MG63 (cell line): ENCODE measurements at places on chromosomes 12 and 14. TPM values are rescaled to one million over a fixed set of nuclear protein-coding genes. Genes with fewer than 3 reads are reported as not detected.

GRCh38 chr14:23483236-23483854 lies 13.8 kb downstream of the NGDN start:
- no peak for DNase-seq

GRCh38 chr12:27505109-27505508 lies 18.9 kb upstream of the PPFIBP1 start:
- DNase-seq: no peak

The NR2C1 gene
- 7.6 and 15.7 TPM in 2 replicates for total RNA-seq

The FAR2 gene
- total RNA-seq: 19.5 and 30.8 TPM in 2 replicates
